Kasumi-1 (cell line): ENCODE measurements at places on chromosomes 4 and X.

- DNase-seq: no peak
Measured at GRCh38 chrX:63855896-63856295, 70.9 kb upstream of the ARHGEF9 start.

DNA sequence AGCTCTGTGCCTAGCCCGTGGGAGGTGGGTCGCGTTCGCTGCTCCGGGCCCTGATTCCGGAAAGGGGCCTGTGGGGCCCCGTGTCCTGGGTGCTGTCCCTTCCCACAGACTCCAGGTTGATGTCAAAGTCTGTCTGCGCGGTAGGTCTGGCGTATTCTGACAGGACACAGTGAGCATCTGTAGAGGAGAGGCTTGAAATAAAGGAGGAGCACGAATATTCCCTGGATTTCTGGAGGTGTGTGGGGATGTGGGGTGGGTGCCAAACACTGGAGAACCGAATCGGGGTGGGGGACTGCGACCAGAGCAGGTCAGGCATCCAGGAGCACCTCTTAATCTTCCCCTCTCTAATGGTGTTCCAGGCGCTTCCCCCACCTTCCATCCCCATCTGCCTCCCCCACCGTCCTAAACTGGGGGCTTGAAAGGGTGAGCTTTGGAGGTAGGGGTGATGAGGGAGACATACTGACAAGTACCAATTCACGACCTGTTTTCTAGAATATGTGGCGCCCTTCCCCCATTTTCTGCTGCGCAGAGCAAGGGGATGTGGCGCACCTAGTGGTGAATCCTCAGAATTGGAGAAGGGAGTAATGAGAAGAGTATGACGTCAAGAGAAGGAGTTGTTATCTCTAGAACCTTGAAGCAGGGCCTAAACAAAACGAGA, 877 bp downstream of the GPRASP1 start:
- peak; percentile 59 for DNase-seq

DNA sequence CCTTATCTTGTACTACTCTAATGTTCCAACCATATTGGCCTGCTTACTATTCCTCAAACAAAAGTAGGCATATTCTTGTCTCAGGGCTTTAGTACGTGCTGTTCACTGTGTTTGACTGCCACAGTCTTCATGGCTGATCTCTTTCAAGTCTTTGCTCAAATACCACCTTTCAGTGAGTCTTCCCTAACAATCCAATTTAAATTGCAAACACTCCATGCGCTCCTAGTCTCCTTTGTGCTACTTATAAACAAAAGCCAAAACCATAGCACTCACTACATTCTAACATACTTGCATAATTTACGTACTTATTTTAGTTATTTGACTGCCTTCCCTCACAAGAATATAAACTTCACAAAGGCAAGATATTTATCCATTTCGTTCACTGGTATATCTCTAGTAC, 1.7 kb upstream of the ART3 start:
- no peak for DNase-seq

- DNase-seq: no peak
Measured at GRCh38 chrX:110257889-110258288, 60.0 kb downstream of the AMMECR1 start.

- no peak for DNase-seq
Measured at GRCh38 chr4:157643257-157643656, 422.7 kb downstream of the GRIA2 start.

- no peak for DNase-seq
Measured at GRCh38 chr4:172410363-172410762, 597.2 kb downstream of the GALNTL6 start.

- no peak for DNase-seq
Measured at GRCh38 chr4:143597276-143597675, 83.8 kb downstream of the SMARCA5 start.

DNA sequence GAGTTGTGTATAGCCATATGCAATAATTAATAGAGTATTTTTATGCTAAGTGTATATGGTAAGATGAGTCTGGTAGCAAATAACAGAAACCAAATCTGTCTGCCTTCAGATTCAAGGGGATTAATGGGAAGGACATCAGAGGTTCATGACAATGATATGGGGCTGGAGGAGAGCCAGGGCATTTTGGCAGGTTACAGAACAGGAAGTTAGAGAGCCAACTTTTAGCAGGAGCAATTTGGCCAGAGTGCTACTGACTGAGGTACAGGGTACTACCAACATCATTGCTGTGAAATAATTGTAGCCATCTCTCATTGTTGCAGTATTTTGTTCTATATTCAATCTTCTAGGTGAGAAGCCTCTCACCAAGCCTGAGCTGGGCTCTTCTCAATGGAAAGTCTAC, 210.9 kb upstream of the FAM47A start:
- DNase-seq: no peak

DNA sequence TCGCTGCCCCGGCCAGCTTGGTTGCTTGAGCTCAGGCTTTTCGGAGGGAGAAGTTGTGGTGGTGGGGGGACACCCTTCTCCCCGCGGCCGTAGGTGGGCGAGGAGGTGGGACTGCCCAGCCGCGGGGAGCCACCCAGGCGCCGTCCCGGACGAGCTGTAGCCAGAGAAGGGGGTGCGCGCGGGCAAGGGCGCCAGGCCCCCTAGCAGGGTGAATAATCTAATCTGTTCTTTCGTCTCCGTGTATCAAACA, 3.1 kb downstream of the MID1IP1 start:
- DNase-seq: no peak

- DNase-seq: no peak
Measured at GRCh38 chr4:153036931-153037482, 100.9 kb downstream of the FHDC1 start.

- DNase-seq: no peak
Measured at GRCh38 chrX:31302573-31303075, 230.8 kb upstream of the FTHL17 start.

GRCh38 chr4:186058253-186058979, 10.5 kb upstream of the TLR3 start:
- DNase-seq: no peak

GRCh38 chr4:75412746-75413145, 101.5 kb downstream of the RCHY1 start:
- no peak for DNase-seq

- DNase-seq: no peak
Measured at GRCh38 chrX:10582215-10582733, 38.1 kb downstream of the MID1 start.
